ENCODE measurements at places on chromosomes 6 and 20.

DNA sequence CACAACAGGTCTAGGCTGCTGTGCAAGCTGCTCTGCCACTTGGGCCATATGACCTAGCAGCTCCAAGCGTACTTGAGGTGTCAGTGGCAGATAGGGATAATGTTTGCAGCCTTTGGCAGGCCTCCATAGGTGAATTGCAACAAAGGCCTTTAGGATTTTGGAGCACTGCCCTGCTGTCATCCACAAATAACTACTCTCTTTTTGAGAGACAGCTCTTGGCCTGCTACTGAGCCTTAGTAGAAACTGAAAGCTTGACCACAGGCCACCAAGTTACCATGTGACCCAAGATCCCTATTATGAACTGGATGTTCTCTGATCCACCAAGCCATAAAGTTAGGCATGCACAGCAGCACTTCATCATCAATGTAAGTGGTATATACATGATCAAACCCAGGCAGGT lies 29.9 kb downstream of the FBXO30 start:
- DNase-seq, result no peak

GRCh38 chr6:47278545-47278944 lies 31.2 kb downstream of the TNFRSF21 start:
- DNase-seq, result no peak

- DNase-seq, result no peak
Measured at GRCh38 chr6:74969591-74970267, 236.1 kb downstream of the COL12A1 start.

DNA sequence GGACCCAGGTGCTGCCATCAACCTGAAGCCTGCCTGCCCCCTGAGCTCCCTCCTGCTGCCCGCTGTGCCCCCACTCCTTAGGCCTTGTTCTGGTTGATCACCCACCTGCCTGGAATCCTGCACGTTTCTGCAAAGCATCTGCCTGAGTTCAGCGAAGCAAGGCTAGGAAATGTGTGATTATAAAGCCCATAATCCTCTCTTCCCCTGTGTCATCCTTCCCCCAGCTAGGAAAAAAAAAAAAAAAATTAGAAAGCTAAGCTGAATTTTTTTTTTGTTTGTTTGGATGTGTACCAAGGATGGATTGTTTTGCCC lies 93.2 kb downstream of the FOXA2 start:
- no peak for DNase-seq

DNA sequence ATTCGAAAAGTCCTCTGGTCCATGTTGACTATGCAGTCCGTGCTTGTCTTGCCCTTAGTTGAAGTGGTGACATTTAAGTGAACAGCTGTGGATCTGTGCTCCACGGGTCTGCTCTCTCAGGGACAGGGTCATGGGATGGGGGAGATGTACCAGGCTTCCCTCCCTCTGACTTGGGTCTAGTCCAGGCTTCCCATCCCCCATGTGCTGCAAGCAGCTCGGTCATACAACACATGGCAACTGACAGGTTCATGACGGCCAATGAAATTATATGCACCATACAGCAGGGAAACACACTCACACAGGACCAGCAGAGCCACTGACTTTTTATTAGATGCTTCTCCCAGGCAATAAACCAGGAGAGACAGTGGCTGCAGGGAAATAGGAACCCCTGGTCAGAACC lies 201.4 kb downstream of the PTPRT start:
- DNase-seq, result no peak

GRCh38 chr6:134414793-134415192 lies 96.9 kb upstream of the SGK1 start:
- no peak for DNase-seq

DNA sequence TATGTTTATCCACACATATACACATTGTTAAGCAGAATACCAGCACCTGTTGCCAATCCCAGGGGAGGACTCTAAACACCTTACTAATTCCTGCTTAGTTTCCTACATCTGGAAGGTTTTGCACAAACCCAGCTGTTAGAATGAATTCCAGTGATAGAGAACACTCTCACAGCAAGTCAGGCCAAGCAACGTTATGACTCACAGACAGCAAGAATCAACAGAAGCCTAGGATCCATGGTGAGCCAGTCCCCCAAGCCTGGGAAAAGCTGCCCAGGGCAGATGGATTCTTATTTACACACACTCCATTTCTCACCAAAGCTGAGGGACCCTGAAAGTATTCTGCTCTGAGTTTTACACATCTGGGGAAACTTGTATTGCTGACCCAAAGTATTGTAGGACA lies 291.7 kb downstream of the SLC35F1 start:
- peak; percentile 1 for DNase-seq

DNA sequence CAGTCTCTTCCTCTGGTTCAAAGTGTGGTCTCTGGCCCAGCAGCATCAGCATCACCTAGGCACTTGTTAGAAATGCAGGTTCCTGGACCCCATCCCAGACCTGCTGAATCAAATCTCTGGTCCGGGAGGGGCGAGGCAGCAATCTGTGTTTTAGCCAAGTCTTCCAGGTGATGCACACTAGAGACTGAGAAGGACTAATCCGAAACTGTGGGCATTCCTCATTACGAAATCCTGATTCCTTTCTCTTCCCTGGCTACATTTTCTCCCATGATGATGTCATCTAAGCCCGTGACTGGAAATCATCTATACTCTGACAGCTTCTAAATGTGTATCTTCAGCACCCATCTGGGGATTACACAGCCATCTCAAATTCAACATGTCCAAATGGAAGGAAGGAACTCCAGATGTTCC lies 39.7 kb upstream of the PRND start:
- DNase-seq, result peak; percentile 69

All from RWPE1 (cell line).